ENCODE measurements at places on chromosomes 4 and X. TPM values are rescaled to one million over a fixed set of nuclear protein-coding genes. Genes with fewer than 3 reads are reported as not detected.

Gene PYURF
- 79.7 TPM for total RNA-seq

Gene SPOCK3
- not detected for total RNA-seq

Gene BST1
- total RNA-seq, result 6.6 TPM

Gene CSAG1
- not detected for total RNA-seq

Gene TDO2
- not detected for total RNA-seq

Gene SGMS2
- total RNA-seq, result 33.0 TPM

Gene SLC4A4
- not detected for total RNA-seq

Gene PCSK1N
- total RNA-seq, result not detected

Gene AWAT2
- 0.21 TPM for total RNA-seq

Gene GPR78
- total RNA-seq, result not detected

Gene HSFX4
- total RNA-seq, result not detected

Gene NAP1L2
- 1.0 TPM for total RNA-seq

Gene MOB1B
- total RNA-seq, result 23.9 TPM

Gene HSFX1
- total RNA-seq, result 0.53 TPM

Gene MAGEE1
- 0.74 TPM for total RNA-seq

Gene CD38
- total RNA-seq, result not detected

Gene IL21
- not detected for total RNA-seq

DNA sequence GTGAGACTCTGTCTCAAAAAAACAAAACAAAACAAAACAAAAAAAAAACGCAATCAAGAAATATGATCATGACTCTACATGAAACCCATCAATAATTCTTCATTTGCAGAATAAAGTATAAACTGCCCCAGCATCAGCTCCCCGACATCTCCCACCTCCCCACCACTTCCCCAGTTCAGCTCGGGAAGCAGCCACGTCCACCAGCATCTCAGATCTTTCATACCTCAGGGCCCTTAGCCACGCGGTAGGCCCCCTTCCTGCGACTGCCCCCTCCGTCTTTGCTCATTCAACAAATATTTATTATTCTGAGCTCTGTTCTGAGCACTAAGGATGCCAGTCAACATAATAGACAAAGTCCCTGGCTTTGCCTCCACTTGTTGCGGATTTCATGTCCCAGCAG is 45.6 kb downstream of the DCTD start:
- DNase-seq, result no peak

GRCh38 chr4:26503844-26504243 is 13.6 kb upstream of the CCKAR start:
- no peak for DNase-seq

DNA sequence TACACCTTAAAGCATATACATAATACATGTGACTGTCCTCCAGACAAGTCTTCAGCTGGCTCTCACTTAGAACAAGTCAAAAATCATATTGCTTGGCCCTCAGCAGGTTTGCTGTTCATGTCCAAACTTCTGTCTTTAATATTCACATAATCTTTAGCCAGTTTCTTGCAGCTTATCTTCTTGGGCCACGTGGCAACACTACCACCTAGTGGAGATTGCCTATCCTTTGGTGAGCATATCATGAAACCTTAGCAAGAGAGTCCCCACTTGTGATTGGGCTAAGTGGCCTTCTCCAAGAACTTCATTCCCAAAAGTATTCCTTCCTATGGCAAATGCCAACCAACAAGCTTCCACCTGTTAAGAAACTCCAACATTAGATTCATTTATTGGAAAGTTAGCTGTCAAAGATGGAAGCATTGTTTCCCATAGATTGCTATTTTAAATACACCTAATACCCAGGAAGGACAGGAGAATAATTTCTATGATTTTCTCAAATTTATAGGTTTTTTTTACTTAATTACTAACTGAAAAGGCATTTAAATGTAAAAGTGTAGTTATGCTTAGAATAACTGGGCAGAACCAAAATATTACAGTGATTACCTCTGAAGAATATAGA is 231.9 kb upstream of the INTU start:
- peak; percentile 68 for DNase-seq

DNA sequence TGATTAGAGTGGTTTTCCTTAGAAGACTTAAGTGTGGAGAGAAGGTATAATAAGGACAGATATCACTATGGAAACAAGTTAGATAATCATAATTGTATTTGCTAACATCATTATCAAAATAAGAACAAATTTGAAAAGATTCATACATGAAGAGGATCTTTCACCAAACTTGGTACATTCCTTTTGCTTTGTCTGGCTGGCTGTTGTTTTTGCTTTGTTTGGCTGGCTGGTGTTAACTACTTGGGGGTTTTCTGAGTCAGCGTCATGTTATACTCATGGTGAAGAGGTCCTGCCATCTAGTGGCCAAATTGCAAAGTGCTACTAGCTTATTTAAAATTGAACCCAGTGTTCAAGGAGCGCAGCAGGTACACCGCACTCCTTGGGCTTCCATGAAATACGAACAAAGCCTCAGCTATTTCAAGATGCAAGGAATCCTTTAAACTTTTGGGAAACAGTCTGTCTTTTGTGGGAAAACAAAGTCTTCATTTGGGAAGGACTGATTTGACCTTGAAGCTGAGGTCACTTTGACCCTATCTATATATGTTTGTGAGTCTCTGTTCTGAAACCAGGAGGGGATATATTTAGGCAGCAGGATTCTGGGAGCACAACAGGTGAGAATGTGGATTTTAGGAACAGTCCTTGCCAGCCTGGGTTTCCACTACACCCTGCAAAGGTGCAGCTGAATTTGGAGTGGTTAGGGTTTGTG is 129.7 kb downstream of the PLS3 start:
- peak; percentile 85 for DNase-seq

DNA sequence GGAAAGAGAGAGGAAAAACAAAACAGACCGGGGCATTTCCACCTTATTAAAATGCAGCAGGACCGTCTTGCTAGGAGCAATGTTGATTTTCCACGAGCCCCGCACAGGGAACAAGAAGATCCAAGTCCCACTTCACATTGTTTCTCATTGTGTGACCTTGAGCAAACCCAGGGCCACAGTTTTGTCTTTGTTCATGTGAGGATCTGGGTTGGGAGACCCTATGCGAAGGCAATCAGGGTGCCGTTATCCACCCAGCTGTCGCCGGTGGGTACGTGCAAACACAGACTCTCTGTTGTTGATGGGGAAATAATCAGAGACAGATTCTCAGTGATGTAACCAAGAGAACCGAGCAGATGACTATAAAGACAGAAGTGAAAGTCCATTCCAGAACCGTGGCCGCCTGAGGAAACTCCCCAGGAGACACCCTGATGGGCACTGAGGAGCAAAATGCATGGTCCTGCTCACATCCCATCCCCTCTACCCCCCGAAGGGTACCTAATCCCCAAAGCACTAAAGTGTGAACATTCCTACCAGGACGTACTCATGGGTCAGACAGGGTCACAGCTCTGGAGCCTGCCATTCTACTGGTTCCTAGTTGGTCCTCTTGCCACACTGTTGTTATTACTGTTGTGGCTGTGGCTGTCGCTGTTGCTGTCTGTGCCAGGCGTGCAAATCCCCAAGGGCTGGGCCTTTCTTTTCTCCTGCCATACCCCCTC is 102.7 kb upstream of the RBPJ start:
- no peak for DNase-seq

DNA sequence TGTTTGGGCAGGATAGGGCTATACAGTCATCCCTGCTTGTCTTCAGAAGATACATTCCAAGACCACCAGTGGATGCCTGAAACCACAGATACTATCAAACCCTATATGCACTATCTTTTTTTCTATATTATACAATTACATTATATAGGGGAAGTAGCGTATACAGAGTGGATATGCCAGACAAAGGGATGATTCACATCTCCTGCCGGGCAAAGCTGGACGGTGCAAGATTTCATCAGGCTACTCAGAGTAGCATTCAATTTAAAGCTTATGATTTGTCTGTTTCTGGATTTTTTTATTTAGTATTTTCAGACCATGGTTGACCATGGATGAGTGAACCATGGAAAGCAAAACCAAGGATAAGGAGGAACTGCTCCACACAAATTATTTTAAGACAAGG is 7.0 kb upstream of the AMTN start:
- no peak for DNase-seq

DNA sequence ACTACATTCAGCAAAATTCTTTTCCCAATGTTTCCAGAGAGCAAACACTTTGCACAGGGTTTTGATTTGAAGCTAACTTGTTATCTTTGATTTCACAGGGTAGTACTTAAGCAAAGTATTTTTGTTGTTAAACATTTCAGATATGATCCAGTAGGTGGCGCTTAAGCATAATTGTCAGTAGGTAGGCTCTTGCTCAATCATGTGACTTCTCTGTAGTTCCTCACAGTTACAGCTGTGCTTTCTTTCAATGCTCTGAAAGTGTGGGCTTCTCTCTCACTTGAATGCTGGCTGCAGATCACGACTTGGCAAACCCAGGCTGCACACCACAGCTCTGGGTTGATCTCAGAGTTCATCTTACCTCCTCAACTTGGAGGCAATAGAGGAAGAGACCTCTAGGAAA is 1016.5 kb downstream of the SH3BGRL start:
- no peak for DNase-seq

- DNase-seq, result no peak
Measured at GRCh38 chr4:40490481-40490880, 139.2 kb downstream of the RBM47 start.

GRCh38 chrX:32985544-32985943 is 225.8 kb downstream of the DMD start:
- DNase-seq, result no peak

GRCh38 chr4:5705647-5706320 is 2.6 kb downstream of the EVC2 start:
- no peak for DNase-seq

DNA sequence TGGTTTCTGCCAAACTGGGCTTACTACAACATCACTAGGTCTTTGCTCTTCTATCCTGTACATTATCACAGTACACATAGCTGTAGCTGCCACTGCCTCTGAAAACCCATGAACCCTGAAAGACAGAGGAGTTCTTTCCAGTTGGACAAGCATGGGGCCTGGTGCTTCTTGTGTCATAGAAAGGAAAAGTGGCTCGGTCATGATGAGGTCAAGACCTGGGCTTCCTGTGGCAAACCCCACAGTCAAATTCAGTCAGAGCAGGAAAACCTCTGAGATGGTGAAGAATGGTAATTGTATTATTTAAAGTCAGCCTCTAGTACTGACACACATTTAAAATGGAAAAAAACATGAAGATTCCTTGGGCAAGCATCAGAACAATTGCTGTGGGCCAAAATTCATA is 133.3 kb upstream of the PRPS2 start:
- DNase-seq, result no peak

DNA sequence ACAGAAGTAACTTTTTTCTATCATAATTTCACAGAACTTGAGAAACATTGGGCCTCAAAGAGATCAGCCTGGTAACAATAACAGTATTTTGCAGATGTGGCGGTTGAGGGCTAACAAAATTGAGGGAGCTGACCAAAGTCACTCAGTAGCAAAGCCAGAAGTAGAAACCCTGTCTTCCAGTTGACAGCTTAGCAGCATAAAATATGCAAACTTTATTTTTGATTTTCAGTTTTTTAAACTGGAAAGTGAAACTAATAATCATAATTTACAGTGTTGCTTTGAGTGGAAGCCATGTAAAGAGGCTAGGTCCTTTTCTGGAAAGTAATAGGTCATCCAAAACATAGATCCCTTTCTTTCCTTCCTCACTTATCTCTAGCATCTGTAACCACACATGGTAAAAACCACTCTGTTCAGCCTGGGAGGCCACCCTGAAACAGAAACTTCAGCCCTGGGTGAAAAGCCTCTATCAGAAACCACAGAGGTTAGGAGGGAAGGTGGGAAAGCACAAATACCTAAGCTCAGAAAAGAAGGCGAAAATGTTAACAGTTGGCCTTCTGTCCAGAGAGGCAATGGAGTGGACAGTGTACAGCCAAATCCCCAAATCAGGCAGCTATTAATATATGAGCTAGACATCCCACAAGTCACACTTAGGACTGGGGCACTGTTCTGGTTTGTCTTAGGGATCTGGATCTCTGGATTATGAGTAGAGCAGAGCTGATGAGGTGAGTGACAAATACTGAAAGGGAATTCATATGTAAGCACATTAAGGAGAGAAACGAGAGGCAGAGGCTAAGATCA is 61.1 kb upstream of the ARSJ start:
- no peak for DNase-seq

- no peak for DNase-seq
Measured at GRCh38 chr4:137923494-137923893, 318.7 kb downstream of the SLC7A11 start.

DNA sequence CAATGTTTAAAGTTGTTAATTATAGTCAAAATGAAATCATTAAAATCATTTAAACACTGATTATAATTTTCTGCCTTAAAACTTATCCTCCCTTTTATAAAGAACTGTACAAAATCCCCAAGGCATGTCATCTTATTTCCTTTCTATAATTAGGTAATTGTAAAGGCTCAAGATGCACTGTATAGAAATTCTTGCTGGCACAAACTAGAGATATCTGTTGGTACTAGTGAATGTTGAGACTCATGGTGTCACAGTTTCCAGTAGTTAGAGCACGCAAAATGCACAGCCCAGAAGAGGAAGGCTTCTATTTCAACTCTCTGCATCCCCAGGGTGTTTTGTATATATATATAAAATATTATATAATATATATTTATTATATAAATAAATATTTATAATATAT is 22.7 kb upstream of the PLA2G12A start:
- DNase-seq, result no peak

DNA sequence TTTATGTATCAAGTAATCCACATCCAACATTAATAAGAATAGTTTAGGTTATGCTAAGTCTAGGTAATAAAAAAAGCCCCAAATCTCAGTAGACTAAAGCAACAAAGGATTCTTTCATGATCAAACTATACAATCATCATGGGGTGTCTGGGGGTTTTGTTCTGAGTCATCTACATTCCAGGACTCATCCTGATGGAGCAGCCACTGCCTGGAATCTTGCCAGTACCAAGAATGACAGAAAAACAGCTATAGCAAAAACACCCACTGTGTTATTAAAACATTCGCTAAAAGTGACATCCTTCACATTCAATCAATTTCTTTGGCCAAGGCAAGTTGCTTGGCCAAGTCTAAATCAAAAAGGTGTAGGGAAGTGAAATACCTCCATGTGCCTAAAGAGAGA is 3.9 kb upstream of the ARHGEF38 start:
- no peak for DNase-seq

DNA sequence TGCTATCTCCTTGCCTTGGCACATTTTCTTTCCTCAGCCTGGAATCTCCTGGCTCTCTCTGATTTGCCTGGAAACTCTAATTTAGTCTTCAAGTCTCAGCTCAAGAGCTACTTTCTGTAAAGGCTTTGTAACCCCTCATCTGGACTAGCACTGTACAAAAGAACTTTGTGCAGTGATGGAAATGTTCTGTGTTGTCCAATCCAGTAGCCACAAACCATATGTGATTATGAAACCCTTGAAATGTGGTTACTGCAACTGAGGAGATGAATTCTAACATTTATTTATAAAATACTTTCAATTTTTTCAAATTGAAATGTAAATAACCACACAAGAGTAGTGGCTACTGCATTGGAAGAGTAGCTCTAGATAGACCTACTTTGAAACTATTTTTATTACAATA is 66.6 kb upstream of the HS3ST1 start:
- DNase-seq, result no peak

GRCh38 chr4:160319868-160320260 is 1217.0 kb downstream of the RAPGEF2 start:
- no peak for DNase-seq

- DNase-seq, result no peak
Measured at GRCh38 chr4:38606587-38606905, 57.5 kb upstream of the KLF3 start.
